ENCODE measurements at places on chromosomes 13 and 19.

GRCh38 chr13:19927117-19927748, 31.3 kb upstream of the ZMYM2 start:
- peak; percentile 28 for DNase-seq

- no peak for DNase-seq
These were observed 428.7 kb downstream of the SUCLA2 start for GRCh38 chr13:47572375-47572774.

- DNase-seq: no peak
These were observed 142.8 kb upstream of the TSHZ3 start for GRCh38 chr19:31492050-31492449.

GRCh38 chr19:58356766-58357480, 3.6 kb upstream of the A1BG start:
- no peak for DNase-seq

DNA sequence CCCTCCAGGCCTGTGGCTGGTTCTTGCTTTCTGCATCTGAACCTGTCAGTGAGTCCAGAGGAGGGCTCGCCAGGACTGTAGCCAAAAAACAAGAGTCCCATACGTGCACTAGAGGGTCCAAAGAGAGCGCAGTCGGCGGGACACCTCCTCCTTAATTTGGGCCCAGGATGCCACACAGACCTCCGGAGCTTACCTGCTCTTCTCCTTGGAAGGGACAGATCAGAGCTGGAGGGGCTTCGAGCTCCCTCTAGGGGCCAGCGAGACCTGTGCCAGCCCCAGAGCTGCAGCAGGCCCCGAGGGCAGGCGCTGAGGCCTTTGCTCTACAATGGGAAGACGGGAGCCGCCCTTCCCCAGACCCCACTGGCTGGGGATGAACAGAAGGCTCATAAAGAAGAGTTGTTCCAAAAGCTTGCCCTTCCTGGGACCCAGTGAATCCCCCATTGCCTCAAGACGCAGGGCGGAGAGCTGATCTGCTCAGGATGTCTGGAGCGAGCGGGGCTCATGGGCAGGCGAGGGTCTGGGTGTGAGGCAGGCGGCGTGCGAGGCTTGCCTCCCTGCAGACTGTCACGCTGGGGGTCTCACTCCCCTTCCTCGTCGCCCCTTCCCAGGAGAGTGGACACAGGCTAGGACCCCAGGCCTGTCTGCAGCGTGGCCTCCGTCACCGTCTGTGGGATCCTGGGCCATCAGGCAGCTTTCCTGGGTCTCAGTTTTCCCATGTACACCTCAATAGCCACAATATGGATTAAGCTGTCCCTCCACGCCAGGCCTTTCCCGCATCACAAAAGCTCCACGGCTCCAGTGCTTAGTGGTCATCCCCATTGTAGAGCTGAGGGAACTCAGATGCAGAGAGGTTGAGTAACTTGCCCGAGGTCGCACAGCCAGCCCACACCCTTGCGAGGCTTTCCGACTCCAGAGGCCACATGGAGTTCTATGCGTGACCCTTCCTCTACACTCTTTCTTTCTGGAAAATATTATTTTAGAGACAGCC, 46.9 kb upstream of the VSTM2B start:
- DNase-seq: peak; percentile 16

DNA sequence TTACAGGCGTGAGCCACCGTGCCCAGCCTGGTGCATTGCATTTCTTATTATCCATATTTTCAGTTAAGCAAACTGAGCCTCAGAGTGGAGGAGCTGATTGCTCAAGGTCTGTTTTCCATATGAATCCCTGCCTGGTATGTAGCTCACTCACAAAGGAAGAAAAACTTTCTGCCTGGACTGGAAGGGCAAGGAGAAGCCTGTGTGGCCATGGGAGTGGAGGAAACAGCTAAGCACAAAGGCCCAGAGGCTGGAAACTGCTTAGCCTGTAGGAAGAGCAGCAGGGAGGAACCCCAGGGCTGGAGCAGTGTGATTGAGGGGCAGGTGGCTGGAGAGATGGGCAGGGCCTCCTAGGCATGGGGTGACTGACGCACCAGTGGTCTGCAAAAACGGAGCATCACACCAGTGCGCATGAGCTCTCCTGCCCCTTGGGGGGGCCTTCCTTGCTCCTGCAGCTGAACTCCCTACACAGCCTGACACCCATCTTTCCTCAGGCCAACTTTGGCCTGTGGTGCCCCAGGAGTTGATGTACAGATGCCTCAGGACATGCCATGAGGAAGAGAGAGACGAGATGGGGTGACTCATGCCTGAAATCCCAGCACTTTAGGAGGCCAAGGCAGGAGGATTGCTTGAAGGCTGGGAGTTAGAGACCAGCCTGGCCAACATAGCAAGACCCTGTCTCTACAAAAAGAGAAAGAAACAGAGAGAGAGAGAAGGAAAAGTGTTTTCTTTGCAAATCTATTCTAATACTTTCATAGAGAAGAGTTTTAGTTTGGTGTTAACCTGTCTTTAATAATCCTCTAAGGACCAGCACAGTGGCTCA, 2.8 kb upstream of the HNRNPM start:
- no peak for DNase-seq

GRCh38 chr13:30565658-30566057, 52.1 kb upstream of the USPL1 start:
- DNase-seq: no peak

GRCh38 chr19:39333507-39333906, 2.3 kb downstream of the GMFG start:
- no peak for DNase-seq

- no peak for DNase-seq
These were observed 29.6 kb downstream of the VWA8 start for GRCh38 chr13:41931337-41931736.

DNA sequence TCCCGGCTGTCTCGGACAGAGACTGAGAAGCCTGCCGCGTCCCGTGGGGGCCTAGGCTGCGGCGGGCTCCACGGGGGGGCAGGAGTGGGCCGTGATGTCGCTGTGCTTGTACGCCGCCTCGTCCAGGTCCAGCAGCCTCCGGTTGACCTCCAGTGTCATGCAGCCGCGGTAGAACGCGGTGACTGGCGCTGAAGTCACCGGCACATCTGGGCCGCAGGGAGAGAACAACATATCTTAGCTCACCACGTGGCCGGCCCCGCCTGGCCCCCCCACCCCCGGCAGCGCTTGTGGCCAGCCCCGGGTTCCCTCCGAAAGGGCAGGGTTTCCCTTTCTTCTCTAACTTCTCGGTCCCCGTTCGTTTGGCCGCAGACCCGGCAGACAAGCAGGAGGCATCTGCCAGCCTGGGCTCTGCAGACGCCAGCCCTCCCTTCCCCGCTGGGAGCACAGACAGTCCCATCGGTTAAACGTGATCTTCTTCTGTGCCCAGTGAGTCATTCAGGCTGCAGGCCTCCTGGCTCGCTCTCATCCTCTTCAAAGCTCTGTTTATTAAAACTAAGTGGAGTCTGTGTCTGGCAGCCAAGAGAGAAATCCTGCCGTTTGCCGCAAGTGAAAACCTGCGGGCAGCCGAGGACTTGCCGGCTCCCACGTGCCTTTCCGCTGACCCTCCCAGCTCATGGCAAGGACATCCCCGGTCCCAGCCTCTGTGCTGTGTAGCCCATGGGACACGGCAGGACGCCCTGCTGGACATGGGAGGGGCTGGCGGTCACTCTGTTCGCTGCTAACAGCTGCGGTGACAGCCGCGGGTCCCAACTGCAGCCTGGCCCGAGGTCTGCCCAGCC, 42.8 kb downstream of the GAS6 start:
- no peak for DNase-seq

DNA sequence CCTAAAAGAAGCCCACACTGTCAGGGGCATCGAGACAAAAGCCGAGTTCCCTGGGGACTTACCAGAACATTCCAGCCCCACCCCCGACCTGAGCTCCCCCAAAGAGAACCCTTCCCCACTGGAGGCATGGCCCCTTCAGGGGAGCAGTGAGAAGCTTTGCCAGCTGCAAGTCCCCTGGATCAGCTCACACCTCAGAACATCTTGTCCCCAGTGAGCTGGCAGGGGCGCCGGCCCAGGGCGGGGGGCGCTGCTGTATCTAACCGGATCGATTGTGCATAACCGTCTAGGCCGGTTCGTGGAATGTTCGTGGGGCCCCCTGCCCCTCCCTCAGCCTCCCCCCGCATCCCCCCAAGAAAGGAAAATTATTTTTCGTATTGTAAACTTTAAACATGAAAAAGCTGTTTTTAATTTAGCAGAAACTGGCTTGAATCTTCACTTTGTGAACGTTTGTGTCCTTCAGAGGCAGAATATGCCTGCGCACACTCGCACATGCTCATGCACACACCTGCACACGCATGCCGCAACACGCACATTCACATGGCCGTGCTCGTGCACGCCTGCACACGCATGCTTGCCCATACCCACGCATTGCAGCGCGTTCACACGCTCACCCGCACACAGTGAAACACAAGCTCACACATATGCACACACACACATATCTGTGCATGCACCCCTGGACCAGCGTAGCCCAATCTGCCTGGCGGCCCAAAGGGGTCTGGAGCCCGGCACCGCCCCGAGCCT, 12.0 kb upstream of the CRTC1 start:
- no peak for DNase-seq

DNA sequence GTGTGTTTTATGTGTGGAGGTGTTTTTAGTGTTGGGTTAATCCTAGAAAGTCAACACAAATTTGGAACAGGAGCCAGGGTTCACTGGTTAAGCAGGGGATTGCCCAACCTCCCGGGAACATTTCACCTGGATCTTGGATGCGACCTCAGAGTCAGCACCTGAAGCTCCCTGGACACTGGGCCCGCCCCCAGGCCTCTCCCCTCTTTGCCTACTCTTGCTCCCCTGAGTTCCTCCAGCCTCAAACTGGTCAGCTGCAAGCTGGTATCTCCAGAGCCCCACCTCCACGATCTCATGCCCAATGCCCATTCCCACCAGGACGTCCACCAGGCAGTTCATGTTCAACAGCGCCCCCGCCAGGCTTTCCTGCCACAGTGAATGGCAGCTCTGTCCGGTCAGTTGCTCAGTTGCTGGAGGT, 9.7 kb downstream of the HSD17B14 start:
- DNase-seq: no peak

DNA sequence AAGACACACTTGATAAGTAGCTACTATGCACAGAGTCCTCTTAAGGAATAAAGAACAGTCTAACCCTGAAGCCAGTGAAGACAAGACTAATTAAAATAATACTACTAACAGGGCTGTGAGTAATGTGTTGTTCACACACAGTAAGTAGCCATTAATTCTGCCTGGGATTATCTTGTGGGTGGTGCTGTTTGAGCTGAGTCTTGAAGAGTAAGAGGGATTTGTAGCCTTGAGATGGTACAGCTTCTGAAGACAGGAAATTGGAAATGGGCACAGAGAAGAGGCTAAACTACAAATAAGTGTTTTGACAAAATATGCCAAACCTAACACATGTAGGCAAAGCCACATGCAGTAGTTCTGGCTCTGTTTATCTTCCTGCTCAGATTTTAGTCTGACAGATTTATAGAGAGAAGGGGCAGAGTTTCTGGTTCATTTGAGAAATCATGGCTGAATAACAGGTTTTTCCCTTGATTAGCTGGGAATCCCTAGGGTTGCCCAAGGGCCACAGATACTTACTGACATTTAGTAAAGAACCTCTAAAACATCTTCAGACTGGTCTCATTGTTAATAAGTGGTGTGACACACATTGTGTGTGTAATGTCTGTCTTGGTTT, 38.0 kb downstream of the ITGBL1 start:
- no peak for DNase-seq

- DNase-seq: no peak
These were observed 14.0 kb downstream of the FRY start for GRCh38 chr13:32045537-32045936.

DNA sequence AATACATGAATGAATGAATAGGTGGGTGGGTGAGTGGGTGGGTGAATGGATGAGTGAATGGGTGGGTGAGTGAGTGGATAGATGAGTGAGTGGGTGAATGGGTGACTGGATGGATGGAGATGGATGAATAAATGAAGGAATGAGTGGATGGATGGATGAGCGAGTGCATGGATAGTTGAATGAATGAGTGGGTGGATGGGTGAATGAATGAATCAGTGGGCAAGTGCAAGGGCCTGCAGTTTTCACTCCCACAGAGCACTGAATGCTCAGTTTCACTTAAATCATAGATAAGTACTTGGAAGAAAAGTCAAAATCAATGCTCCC, 12.4 kb downstream of the GAS6 start:
- no peak for DNase-seq

- DNase-seq: no peak
These were observed 873 bp downstream of the VSIG10L start for GRCh38 chr19:51341066-51341465.

DNA sequence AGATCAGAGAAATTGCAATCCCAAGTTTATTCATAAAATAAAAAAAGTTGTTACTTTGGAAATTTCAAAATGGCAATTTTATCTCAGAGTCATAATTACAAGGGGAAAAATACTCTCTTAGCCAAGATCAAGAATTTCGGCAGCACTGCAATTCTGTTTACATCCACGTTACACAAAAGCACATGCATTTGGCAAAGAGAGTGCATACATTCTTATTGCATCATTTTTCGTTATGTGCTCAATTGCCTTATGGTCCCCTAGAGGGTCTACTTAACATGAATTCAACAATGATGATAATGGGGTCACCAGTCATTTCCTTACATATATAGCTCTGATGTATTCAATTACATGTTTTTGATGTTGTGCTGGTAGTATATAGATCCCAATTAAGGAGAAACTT, 498.0 kb downstream of the DIAPH3 start:
- DNase-seq: no peak

DNA sequence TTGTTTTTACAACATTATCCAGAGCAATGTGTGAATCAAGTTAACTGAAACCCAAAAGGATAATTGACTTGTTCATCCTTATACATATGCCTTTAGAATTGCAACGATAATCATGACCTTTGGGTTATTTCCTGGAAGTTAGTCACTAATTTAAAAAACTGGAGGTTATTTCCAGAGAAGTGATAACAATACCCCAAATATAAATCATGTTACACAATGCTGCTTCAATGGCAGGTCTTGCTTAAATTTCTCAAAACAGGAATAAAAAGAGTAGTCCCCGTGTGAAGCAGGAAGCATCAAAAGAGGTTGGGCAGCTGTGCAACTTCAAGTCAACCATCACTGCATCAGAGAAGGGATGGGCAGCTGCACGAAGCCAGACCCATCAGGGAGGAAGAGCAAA, 134.4 kb downstream of the EFNB2 start:
- DNase-seq: no peak

GRCh38 chr19:10271543-10272086, 695 bp downstream of the ICAM1 start:
- no peak for DNase-seq

GRCh38 chr13:112733661-112734379, 44.0 kb downstream of the ATP11A start:
- DNase-seq: peak; percentile 19

DNA sequence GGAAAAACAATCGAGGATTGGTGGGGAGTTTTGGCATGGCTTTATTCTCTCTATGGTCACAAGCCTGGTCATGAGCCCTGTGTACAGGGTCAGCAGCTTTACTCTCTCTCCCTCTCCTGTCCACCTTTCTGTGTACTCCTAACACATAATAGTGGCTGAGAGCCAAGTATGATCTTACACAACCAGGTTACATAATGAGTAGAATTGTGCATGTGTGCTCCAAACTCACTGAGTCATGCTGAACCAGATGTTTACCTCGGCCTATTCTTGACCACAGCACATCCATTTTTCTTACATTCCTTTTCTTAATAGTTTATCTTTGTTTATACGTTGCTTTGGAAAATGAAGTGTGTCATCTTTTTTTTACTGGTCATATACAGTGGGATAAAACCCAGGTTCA, 53.1 kb downstream of the ZNF254 start:
- no peak for DNase-seq

GRCh38 chr13:38862443-38862842, 128.2 kb downstream of the STOML3 start:
- DNase-seq: no peak
